ENCODE measurements at places on chromosomes 1 and 21.

GRCh38 chr1:104406728-104407127 is 657.0 kb downstream of the AMY1C start:
- no peak for DNase-seq

DNA sequence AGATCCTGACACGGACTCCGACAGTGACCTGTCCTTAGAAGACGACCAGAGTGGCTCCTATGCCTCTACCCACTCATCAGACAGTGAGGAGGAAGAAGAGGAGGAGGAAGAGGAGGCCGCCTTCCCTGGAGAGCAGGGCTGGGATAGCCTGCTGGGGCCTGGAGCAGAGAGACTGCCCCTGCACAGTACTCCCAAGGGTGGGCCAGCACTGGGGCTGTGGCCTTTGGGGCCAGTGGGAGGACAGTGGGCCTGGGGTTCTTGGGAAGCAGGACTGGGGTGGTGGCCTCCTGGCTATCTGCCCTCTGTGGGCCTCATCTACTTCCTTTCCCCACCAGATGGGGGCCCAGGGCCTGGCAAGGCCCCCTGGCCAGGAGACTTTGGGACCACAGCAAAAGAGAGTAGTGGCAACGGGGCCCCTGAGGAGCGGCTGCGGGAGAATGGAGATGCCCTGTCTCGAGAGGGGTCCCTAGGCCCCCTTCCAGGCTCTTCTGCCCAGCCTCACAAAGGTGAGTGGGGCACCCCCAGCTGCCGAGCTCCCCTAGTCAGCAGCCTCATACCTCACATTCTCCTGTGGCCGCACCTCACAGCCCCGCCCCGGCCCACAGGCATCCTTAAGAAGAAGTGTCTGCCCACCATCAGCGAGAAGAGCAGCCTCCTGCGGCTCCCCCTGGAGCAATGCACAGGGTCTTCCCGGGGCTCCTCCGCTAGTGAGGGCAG is 10.0 kb downstream of the PSRC1 start:
- DNase-seq: no peak

- DNase-seq: no peak
Observed at GRCh38 chr1:218851586-218851985, 322.1 kb upstream of the LYPLAL1 start.

- DNase-seq: no peak
Observed at GRCh38 chr21:39519835-39520234, 68.1 kb downstream of the SH3BGR start.

GRCh38 chr1:27145934-27146354 is 9.0 kb downstream of the SLC9A1 start:
- no peak for DNase-seq

DNA sequence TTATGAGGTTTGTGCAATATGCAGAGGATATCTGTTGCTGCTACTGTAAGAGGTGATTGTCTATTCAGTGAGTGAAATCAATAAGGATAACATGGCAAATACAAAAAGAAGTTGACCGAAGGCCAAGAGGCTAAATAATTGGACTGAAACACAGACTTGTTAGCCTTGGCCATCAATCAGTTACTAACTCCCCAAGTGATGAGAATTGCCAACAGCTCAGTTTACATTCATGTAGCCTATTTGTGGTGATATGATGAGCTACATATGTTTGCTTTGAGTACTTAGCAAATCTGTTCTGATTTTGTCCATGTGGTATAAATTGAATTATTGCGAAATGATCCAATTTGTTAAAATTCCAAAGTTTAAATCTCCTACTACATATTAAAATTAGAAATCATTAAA is 68.6 kb upstream of the VAV3 start:
- no peak for DNase-seq

- DNase-seq: no peak
Observed at GRCh38 chr1:27862671-27863537, 9.4 kb upstream of the THEMIS2 start.

DNA sequence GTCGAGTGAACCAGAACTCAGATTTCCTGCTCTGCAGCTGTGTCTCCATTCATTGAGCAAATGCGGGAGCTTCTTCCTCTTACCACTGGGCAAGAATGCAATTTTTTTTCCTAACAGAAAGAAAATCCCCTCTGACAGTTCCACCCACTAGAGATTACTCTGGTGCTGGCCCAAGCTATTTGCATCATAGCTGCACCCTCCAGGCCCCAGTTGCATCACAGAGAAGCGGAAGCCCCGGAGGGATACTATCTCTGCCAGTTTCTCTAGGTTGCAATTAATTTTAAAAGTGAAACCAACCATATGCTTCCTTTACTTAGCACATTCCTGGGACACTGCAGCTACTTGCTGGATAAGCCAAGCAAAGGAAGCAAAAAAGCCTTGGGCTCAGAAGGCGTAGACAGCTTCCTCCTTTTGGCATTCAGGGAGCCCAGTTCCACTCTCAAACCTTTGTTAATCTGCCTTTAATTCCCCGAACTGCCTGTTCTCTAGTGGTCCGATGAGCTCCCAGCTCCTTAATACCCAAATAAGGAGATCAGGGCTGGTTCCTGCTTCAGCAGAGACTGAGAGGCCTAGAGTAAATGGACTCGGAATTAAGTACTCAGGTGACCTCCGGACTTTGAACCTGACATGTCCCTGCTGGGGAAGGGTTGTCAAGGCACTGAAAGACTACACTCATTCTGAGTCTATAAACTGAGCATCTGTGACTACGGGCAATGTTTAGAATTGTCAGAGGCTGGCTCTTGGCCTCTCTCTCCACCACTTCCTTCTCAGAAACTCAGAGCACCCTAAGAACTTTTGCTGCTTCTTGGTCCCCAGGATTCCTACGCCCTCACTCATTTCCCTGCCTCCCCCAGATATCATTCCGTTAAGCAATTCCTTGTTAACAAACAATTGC is 72.5 kb upstream of the TNFSF18 start:
- no peak for DNase-seq

DNA sequence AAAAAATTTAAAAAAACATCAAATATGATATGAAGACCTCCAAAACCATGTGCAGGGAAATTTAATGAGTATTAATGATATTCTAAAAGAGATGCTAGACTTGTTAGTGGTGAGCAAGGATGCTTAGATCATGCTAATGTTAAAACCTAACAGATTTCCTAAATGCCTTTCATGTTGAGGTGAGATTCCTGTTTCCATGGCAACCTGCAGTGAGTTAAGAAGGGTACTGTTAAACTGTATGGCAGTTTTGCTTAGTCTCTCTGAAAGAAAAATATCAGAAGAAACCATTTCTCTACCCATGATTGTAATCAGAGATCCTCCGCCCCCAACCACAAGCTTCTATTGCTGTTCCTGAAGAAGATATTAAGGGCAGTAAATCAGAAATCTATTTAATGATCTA is 321.6 kb upstream of the LRRC7 start:
- DNase-seq: no peak

GRCh38 chr1:234114648-234115307 is 210.3 kb downstream of the SLC35F3 start:
- no peak for DNase-seq

GRCh38 chr1:214718724-214719123 is 115.7 kb downstream of the CENPF start:
- no peak for DNase-seq

DNA sequence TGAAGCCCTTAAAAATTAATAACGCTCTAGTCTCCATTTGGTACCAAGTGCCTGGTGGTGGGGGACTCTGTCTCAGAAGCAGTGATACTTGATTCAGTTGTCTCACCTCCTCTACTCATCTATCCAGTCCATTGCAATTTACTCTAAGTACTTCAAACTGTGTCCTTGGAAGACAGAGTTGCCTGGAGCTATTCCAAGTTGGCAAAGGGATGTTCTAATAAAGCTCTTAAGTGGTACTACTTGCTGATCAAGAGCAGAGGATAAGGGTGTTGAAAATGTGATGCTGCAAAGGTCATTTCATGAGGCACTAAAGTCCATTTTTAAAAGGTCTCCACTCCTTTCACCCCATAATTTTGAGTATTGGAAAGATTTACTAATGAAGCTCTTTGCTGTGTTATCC is 142.2 kb downstream of the NFIA start:
- DNase-seq: no peak

- no peak for DNase-seq
Observed at GRCh38 chr1:40782371-40782956, 1.1 kb upstream of the KCNQ4 start.

GRCh38 chr1:212853658-212854057 is 4.4 kb upstream of the FLVCR1 start:
- no peak for DNase-seq

DNA sequence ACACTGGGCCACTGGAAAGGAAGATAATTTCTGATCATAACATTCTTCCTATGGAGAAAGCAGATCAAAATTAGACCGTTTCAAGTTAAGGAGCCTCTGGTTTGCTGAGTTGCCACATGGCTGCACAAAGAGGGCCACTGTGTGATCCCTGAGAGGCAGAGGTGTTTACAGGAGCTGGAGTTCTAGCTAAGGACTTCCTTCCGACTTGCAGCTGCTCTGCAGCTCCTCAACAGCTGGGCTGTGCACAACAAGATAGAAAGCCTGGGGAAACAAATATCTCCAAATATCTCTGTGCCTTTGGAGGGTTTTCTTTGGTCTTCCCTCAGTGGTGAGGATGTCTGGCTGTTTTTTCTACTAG is 26.8 kb downstream of the GADD45A start:
- DNase-seq: no peak

Measured in stimulated activated CD4-positive, alpha-beta T cell treated with anti-CD3 and anti-CD28 coated beads, Interleukin-4, amount 100 ng/mL, for 4 hours (primary cell).